Neural progenitor cell (in vitro differentiated cells): ENCODE measurements at places on chromosomes 4 and X. TPM values are rescaled to one million over a fixed set of nuclear protein-coding genes. Genes with fewer than 3 reads are reported as not detected.
A peak's percentile ranks its signal among the peaks of the same experiment; 100 is the strongest.

- H3K4me3 ChIP-seq, result no peak overlapping the region
- no peaks in the 10 kb centered on the region for H3K27me3 ChIP-seq
- H3K36me3 ChIP-seq, result no peaks in the 10 kb centered on the region
- H3K4me1 ChIP-seq, result no peaks in the 10 kb centered on the region
- no peak overlapping the region for H3K27ac ChIP-seq
Measured at GRCh38 chr4:17504081-17504480, 7.8 kb downstream of the QDPR start.

GRCh38 chr4:53706422-53707032, 115.2 kb upstream of the LNX1 start:
- H3K27ac ChIP-seq, result no peak overlapping the region
- DNase-seq, result peak; percentile 68
- H3K36me3 ChIP-seq, result no peaks in the 10 kb centered on the region
- H3K27me3 ChIP-seq, result no peaks in the 10 kb centered on the region
- H3K4me1 ChIP-seq, result peaks cover 10% of the 10 kb centered on the region
- H3K4me3 ChIP-seq, result no peak overlapping the region

DNA sequence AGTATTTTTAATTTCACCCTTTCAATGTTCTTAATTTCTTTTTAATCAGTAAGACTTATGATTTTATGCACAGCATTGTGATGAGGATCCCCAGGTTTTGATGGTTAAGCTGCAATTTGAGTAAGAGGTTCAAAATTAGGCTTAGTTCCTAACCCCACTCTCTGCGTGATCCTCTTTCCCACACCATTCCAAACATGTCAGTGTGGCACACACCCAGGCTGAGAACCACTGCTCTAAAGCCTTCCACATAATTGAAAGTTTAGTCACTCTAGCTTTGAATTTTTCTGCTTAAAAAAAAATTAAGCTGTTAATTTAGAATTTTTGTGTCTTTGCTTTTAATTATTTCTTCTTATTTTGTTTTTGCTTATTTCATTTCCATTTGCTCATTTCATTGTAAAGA, 68.8 kb upstream of the SLC7A11 start:
- no peak overlapping the region for H3K4me3 ChIP-seq
- H3K27ac ChIP-seq, result no peak overlapping the region
- peaks cover 14% of the 10 kb centered on the region for H3K4me1 ChIP-seq
- H3K36me3 ChIP-seq, result no peaks in the 10 kb centered on the region
- DNase-seq, result no peak

- H3K4me1 ChIP-seq, result peaks cover 36% of the 10 kb centered on the region
- no peak overlapping the region for H3K4me3 ChIP-seq
- no peaks in the 10 kb centered on the region for H3K27me3 ChIP-seq
- H3K27ac ChIP-seq, result no peak overlapping the region
- DNase-seq, result peak; percentile 52
- H3K36me3 ChIP-seq, result no peaks in the 10 kb centered on the region
Measured at GRCh38 chr4:98564852-98565251, 93.6 kb downstream of the TSPAN5 start.

DNA sequence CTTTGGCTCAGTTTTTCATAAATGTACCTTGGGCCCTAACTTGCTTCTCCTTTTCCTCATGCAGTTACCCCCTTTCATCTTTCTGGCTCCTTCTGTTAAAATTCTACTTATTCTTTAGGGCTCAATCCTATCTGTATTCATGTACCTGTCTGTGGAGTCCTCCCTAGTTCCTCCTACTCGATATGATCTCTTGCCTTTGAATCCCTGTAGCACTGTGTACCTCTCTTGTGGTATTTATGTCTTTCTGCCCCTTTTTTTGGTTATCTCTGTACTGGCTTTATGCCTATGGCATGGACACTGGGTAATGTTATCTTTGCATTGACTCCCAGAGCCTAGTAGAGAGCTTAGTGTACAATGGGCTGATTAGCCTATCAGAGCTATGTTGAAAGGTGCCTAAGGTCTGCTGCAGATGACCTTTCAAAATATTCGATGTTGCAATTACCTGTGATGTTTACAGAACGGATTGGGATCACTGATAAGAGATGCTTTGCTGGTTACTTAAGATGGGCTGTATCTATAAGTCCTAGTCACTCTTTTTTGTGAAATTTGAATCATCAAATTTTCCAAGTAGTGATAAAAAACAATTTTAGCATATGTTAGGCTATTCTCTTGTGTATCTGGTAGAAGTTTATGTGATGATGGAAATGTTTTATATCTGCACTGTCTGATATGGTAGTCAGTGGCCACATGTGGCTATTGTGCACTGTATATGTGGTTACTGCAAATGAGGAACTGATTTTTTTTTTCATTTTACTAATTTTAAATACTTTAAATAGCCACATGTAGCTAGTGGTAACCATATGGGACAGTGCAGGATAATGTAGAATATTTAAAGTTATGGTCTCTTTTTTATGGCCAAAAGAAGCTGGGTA, 33.5 kb downstream of the TMEM164 start:
- DNase-seq, result no peak
- H3K27me3 ChIP-seq, result no peaks in the 10 kb centered on the region
- no peak overlapping the region for H3K4me3 ChIP-seq

GRCh38 chrX:148632444-148632843, 132.0 kb downstream of the AFF2 start:
- no peak overlapping the region for H3K4me3 ChIP-seq
- no peaks in the 10 kb centered on the region for H3K4me1 ChIP-seq
- H3K27me3 ChIP-seq, result no peaks in the 10 kb centered on the region
- no peaks in the 10 kb centered on the region for H3K36me3 ChIP-seq

DNA sequence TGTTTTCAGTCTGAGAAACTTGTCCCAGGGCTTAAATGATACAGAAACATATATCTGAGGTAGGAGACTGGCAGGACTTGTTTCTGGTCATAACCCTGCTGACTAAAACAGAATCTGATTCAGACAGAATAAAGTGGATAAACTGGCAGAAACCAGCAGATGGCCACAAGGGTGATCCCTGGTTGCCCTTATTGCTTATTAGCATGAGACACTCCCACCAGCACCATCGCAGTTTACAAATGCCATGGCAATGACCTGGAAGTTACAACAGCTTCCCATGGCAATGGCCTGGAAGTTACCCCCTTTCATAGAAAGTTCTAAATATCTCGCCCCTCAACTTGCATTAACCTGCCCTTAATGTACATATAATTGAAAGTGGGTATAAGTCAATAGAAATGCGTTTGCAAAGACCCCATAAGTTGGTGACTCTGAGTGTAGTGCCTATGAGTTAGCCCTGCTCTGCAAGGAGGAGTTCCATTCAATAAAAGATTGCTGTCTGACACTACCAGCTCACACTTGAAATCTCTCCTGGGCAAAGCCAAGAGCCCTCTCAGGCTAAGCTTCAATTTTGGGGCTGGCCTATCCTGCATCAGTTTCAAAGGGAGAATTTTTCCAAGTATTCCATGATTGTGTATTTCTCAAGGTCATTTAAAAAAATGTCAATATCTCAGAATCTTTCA, 52.9 kb upstream of the PAGE5 start:
- H3K27me3 ChIP-seq, result no peaks in the 10 kb centered on the region
- no peak overlapping the region for H3K27ac ChIP-seq
- H3K4me1 ChIP-seq, result no peaks in the 10 kb centered on the region
- no peaks in the 10 kb centered on the region for H3K36me3 ChIP-seq

- H3K4me1 ChIP-seq, result no peaks in the 10 kb centered on the region
- H3K27ac ChIP-seq, result no peak overlapping the region
- no peaks in the 10 kb centered on the region for H3K36me3 ChIP-seq
- DNase-seq, result peak; percentile 71
Measured at GRCh38 chr4:88659055-88659889, 38.4 kb downstream of the NAP1L5 start.

Gene AFP
- 0.62 TPM in 1 of 2 replicates, not detected in the other for total RNA-seq

Gene CNKSR2
- 54.5 and 60.4 TPM in 2 replicates for total RNA-seq

Gene WDR17
- 4.7 and 9.1 TPM in 2 replicates for total RNA-seq
